A673 (cell line): ENCODE measurements at places on chromosomes 5 and 9.
A peak's percentile ranks its signal among the peaks of the same experiment; 100 is the strongest.

DNA sequence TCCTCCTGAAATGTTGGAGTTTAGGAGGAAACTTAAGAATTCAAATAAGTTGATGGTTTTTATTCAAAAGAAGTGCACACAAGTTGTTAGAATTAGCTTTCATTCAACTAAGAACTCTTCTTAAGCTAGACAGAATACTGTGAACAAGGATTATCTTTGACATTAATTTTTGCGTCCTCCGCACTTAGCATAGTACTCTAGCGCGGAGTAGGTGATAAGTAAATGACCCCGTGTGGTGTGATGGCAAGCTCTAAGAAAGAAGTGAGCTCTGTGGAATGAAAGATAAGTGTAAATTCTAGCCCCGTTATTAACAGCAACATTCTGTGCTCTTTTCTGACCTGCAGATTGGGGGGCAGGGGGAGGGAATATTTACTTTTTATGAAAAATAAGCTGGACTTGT lies 1.0 kb downstream of the BRIX1 start:
- peak overlapping the region; percentile 89 for H3K27ac ChIP-seq
- H3K36me3 ChIP-seq = peaks cover 52% of the 10 kb centered on the region
- peak overlapping the region; percentile 87 for H3K4me3 ChIP-seq
- no peak for DNase-seq

- H3K27me3 ChIP-seq = no peaks in the 10 kb centered on the region
- no peak overlapping the region for H3K27ac ChIP-seq
- H3K4me3 ChIP-seq = no peak overlapping the region
- H3K36me3 ChIP-seq = no peaks in the 10 kb centered on the region
- peaks cover 9% of the 10 kb centered on the region for H3K4me1 ChIP-seq
Observed at GRCh38 chr5:149794041-149794440, 63.9 kb downstream of the PPARGC1B start.

DNA sequence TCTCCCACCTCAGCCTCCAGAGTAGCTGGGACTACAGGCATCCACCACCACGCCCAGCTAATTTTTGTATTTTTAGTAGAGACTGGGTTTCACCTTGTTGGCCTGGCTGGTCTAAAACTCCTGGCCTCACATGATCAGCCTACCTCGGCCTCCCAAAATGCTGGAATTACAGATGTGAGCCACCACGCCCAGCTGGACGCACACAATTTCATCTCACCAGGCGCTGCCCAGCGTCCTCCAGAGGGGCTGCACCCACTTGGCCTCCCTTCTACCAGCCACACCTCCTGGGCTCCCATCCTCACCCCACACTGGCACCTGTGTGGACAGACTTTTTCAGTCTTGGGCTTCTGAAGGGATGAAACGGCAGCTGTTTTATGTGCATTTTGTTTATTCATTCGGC lies 3.8 kb upstream of the EXOC3 start:
- H3K4me1 ChIP-seq = peaks cover 5% of the 10 kb centered on the region
- no peak overlapping the region for H3K4me3 ChIP-seq
- H3K27me3 ChIP-seq = no peaks in the 10 kb centered on the region
- H3K36me3 ChIP-seq = no peaks in the 10 kb centered on the region

DNA sequence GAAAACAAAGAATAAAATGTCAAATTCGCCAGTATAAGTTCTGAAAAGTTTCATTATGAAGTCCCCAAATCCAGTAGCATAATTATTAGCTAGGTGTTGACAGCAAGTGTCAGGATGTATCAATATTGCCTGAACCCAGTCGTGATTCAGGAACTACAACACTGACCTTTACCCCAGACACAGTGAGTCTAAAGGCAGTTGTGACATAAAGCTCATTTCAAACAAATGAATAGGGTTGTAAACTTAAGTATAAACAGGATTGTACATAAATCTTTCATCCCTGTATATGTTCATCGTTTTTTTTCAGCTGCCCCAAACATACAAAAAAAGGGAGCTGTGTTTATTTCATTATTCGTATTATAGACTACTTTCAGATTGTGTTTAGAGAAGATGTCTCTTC lies 385.7 kb downstream of the PLK2 start:
- H3K27me3 ChIP-seq = no peaks in the 10 kb centered on the region
- no peaks in the 10 kb centered on the region for H3K36me3 ChIP-seq
- H3K4me1 ChIP-seq = no peaks in the 10 kb centered on the region
- DNase-seq = no peak
- no peak overlapping the region for H3K27ac ChIP-seq

DNA sequence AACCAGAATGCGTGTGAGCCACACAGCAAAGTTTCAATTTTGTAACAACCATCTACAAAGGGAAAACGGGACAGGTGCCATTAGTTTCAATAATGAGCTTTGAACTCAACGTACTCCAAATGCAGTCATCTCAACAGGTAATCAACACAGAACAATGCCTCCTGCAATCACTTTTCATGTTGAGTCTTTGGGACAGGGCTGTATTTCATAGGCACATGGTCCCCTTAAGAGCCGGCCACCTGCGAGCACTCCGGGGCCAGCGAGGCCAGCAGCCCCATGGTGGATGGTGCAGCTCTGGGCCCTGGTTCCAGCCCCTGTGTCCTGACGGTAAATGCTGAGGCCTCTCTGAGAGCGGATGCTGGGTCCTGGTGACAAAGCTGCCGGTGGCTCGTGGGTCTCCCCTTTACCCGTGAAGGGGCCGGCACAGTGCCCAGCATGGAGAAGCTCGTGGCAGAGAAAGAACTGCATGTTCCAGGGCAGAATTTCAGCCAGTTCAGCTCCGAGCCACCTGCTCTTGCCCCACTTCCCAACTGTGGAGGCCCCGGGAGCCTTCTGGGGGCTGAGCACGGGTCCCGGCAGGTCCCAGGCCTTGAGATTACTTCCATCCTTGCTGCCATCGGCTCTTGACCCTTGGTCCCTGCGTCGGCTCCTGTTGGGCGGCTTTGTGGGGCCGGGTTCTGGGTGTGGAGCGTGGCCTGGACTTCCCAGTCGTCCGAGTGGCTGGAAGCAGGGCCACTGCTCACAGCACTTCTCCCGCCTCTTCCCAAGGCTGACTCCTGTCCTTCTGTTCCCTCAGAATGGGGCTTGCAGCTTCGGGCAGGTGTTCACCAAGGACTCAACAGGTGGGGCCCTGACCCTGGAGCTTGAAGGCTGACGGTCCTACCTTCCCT lies 26.1 kb upstream of the RNU6ATAC start:
- no peak overlapping the region for H3K27ac ChIP-seq
- H3K27me3 ChIP-seq = no peaks in the 10 kb centered on the region
- peaks cover 3% of the 10 kb centered on the region for H3K4me1 ChIP-seq
- no peak overlapping the region for H3K4me3 ChIP-seq
- H3K36me3 ChIP-seq = no peaks in the 10 kb centered on the region
- no peak for DNase-seq

DNA sequence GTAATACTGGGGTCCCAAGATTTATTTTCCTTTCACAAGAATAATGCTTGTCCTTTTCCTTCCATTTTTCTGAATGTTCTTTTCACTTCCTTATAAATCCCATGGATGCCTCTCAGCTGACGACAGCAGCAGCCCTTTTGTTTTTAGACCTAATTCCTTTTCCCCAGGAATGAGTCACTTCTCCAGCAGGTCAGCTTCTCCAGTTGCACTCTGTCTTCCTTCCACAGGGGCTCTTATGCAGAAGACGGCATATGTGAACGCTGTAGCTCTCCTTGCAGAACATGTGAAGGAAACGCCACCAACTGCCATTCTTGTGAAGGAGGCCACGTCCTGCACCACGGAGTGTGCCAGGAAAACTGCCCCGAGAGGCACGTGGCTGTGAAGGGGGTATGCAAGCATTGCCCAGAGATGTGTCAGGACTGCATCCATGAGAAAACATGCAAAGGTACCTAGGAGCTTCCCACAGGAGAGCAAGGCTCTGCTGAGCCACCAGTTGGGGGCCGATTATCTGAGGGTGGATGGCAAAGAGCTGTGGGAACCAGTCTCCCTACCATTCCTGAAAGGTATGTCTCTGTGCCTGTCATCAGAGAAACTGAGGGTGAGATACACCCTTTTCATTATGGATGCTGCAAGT lies 72.9 kb downstream of the RFK start:
- H3K27ac ChIP-seq = no peak overlapping the region
- no peaks in the 10 kb centered on the region for H3K27me3 ChIP-seq
- H3K4me1 ChIP-seq = no peaks in the 10 kb centered on the region
- no peak overlapping the region for H3K4me3 ChIP-seq
- no peaks in the 10 kb centered on the region for H3K36me3 ChIP-seq

- H3K4me3 ChIP-seq = no peak overlapping the region
- no peak for DNase-seq
- no peaks in the 10 kb centered on the region for H3K36me3 ChIP-seq
Observed at GRCh38 chr9:105132606-105133005, 111.8 kb upstream of the SLC44A1 start.

DNA sequence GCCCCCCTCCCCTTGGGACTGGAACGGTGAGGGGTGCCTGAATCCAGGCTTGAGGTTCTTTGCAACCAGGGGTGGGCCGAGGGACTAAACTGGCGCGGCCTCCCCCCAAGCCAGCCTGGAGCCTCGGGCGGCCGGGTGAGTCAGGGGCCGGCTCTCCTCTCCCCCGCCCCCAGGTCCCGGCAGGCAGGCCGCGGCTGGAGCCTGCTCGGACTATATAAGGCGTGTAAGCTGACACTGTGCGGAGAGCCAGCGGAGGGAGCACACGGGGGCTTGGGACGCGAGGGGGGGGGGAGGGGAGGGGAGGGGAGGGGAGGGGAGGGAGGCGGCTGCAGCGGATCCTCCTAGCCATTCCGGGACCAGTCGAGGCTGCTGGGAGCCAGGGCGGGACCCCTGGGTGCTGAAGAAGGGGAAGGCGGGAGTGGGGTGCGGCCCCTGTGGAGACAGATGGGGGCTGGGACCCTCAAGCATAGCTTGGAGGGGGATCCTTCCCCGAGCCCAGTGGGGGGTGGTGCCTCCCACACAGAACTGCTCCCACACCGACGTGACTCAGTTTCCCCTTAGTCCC lies 595 bp downstream of the PDLIM7 start:
- peaks cover 42% of the 10 kb centered on the region for H3K4me1 ChIP-seq
- no peaks in the 10 kb centered on the region for H3K27me3 ChIP-seq
- peak; percentile 66 for DNase-seq
- peak overlapping the region; percentile 93 for H3K27ac ChIP-seq
- peak overlapping the region; percentile 81 for H3K4me3 ChIP-seq

DNA sequence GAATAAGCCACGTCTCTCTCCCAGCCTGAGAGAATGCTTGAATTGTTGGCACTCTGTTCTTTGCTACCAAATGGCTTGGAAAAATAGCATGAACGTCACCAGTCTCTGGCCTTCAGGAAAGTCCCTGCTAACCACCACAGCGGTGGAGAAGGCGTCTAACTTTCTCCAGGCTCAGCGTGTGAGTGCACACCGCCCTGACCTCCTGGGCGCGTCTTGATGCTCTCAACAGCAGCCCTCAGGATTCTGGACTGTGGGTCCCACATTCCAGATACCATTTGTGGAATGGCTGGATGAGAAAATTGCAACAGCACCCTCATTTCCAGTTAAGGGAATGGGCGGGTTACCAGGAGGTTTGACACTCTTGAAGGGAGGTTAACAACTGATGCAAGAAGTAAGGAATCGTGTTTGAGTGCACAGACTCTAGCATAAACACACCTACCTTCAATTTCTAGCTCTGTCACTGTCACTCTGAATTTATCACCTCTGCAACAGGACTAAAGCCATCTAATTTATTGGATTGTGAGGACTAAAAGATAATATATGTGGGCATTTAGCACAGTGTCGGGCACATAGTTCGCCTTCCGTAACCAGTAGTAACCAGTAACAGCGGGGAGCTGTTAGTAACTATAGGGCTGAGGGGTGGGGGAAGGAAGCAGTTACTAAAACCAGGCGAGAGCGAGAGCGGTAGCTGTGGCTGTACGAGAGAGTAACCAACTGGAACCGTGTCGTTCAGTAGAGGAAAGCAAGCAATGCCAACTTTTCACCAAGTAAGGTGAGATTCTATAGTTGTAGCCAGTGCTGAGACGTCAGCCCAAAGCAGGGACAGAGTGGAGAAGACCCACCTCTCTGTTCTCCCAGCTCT lies 807 bp upstream of the PLGRKT start:
- peaks cover 11% of the 10 kb centered on the region for H3K4me1 ChIP-seq
- peak overlapping the region; percentile 85 for H3K27ac ChIP-seq
- H3K4me3 ChIP-seq = peak overlapping the region; percentile 86
- peaks cover 3% of the 10 kb centered on the region for H3K36me3 ChIP-seq

DNA sequence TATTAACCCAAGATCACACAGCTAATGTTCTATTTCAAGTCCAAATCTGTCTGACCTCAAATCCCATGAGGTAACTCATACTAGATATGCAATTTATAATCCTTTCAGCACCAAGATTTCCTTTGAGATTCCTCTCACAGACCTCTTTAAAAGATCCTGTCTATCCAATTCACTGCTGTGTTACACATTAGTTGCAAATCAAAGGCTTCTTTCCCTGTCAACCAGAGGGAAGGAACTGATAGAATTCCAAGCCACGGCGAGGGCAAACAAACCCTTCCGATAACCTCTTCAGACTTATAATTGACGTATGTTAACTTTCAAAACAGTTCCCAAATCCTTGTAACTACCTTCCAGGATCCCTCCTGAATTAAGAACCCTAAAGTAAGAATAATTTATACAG lies 168.9 kb downstream of the DRD1 start:
- no peak overlapping the region for H3K27ac ChIP-seq
- no peak for DNase-seq

DNA sequence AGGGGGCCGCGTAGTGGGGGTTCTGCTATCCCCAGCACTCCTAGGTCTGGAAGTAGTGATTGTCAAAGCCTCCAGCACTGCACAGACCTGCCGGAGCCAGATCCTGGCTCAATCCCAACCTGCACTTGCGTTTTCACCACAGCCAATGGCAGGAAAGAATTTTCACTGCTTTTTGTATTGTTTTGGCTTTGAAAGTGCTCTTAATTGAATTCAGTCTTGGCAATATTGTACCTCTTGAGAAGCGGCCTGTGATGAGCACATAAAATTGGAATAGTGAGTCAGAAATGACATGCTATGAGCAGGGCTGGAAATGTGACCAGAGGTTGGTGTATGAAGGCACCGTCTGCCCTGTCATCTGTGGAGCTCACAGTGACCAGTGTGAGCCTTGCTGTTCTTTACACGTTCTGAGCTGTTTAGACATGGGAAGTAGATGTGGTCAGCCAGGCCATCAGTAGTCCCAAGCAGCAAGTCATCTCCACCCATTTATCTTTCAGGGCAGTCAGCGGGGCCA lies 41.5 kb downstream of the SECISBP2 start:
- no peak for DNase-seq
- H3K27me3 ChIP-seq = no peaks in the 10 kb centered on the region
- no peaks in the 10 kb centered on the region for H3K4me1 ChIP-seq
- H3K36me3 ChIP-seq = peaks cover 55% of the 10 kb centered on the region
- no peak overlapping the region for H3K27ac ChIP-seq

DNA sequence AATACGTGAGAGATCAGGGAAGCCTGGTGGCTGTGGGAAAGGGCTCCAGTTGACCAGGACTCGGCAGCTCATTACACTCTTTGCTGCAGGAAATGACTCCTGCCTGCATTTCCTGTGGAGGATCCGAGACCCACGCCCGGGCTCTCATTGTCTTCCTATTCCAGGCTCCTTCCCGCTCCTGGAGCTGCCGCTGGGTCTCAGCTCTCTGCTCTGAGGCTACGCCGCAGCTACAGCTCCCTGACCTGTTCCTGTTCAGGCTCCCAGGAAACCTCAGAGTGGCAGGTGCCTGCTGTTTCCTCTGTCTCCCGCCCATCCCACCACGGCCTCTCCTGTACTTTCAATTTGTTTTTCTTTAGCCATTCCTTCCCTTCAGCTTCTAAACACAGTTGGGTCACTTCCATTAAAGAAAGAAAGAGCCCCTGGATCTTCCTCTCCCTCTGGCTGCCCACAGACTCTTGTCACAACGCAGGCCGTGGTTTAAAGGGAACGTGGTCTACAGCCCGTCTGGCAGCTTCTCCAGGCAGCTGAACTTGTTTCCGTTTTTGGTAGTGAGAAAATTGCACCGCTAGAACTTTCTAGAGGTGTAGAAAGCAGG lies 71.5 kb downstream of the IL6ST start:
- DNase-seq = peak; percentile 65
- H3K4me3 ChIP-seq = peak overlapping the region; percentile 29
- H3K36me3 ChIP-seq = no peaks in the 10 kb centered on the region
- H3K27me3 ChIP-seq = no peaks in the 10 kb centered on the region
